ENCODE measurements at places on chromosomes 16 and 17.

DNA sequence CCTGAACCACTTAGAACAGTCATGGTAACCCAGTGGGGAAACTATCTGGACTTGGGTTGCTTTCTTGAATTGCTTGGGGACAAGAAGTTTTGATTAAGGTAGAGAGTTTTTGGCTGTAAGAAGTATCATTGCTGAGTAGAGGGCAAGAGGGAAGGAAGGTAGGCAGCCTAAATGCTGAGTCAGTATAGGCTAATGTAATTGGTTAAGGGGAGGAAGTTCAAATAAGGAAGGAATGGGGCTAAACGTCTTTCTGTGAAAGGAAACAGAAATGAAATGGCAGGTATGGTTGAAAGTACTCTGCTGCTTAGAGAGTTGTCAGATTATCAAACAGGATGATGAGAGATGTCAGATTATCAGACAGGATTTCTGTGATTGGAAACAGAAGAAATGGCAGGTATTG is 20.3 kb downstream of the KPNB1 start:
- no peak for DNase-seq

DNA sequence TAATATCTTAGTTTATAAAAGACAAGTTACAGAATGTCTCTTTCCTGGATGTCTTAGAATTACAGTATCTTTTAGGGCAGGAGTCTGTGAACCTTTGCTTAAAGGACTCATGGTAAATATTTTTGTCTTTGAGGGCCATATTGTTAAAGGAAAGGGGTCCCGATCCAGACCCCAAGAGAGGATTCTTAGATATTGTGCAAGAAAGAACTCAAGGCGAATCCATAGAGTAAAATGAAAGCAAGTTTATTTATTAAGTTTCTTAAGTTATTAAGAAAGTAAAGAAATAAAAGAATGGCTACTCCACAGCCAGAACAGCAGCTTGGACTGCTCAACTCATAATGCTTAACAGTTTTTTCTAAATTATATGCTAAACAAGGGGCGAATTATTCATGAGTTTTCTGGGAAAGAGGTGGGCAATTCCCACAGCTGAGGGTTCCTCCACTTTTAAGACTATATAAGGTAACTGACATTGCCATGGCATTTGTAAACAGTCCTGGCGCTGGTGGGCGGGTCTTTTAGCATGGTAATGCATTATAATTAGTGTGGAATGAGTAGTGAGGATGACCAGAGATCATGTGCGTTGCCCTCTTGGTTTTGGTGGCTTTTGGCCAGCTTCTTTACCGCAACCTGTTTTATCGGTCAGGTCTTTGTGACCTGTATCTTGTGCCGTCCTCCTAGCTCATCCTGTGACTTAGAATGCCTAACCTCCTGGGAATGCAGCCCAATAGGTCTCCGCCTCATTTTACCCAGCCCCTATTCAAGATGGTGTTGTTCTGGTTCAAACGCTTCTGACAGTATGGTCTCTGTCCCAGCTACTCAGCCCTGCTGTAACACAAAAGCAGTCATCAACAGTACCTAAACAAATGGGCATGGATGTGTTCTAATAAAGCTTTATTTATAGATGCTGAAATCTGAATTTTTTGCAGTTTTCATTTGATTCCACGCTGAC is 53.2 kb downstream of the BMERB1 start:
- DNase-seq: no peak

DNA sequence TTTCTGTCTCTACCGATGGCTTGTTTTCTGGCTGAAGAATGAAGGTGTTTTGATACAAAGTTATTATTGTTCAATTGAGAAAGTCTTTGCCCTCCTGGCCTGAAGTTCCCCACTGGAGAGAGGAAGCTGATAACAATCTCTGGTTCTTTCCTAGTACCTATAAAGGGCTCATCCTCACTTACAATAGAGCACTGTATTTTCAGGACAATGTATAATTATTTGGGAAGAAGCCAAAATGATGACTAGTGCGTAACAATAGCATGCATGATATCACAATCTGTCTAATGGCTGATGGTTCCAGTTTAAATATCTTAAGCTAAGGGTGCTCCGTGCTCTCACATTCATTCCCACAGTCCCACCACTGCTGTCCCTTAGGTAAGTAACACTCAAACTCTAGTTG is 230.7 kb downstream of the IRX3 start:
- DNase-seq: no peak

GRCh38 chr17:45149037-45149668 is 878 bp downstream of the HEXIM1 start:
- peak; percentile 83 for DNase-seq

DNA sequence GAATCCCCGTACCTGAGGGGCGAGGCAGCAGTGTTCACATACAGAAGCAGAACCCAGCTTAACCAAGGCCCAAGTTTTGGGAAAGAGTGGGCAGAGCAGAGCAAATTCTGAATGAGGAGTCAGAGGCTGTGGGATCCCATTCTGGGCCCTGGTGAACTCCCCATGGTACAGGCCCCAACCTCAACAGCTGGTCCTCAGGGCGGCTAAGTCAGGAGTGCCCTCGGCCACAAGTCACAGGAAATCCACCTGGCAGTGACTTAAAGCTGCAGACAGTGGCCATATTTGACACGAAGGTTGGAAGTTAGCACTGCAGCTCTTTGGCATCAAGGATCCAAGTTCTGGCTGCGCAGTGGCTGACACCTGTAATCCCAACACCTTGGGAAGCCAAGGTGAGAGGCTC is 237.1 kb downstream of the PARN start:
- no peak for DNase-seq

- no peak for DNase-seq
These were observed 130.4 kb downstream of the C16orf78 start for GRCh38 chr16:49504023-49504364.

DNA sequence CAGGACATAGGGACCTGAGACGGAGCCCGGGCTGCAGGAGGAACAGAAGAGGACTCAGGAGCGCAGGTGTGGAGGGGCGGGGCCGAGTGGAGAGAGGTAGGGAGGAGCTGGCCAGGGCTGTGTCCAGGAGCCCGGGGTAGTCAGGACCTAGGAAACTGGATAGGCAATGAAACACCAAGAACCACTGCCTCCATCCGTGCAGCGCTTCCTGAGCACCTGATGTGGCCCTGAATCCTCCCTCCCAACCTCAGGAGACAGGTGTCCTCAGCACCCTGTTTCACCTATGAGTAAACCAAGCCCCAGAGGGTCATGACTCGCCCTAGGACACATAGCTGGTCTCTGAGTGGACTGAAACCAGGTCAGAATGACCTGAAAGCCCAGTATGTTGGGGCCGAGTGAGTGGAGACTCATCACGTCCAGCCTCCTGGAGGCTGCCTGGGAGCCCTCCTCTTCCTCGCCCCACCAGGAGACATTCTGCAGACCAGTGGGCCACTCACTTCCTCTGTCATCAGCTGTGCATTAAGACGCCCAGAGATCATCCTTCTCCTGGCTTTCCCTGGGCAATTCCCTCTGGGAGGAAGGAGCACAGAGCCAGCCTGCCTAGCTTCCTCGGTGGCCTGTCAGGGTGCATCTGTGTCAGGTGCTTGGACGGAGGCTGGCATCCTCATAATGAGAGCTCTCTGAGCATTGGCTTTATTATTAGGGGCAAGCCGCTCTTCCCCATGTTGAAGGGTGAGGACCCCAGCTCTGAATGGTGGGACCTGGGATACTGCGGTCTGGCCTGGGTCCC is 72.8 kb downstream of the SCNN1B start:
- DNase-seq: no peak

DNA sequence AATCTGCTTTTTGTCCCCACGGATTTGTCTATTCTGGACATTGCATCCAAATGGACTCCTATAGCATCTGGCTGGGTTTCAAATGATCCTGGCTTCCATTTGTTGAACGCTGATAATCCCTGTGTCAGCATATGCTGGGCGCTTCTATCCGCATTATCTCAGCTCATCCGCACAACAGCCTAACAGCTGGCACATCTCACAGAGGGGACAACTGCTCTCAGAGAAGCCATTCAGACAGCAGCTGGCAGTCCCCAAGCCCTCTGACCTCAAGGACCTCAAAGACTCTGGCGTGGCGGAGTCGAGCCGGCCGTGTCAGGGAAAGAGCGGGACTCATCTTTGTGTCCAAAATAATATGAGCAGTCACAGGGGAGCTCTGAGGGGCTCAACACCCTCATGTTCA is 82.3 kb downstream of the NT5M start:
- DNase-seq: no peak

DNA sequence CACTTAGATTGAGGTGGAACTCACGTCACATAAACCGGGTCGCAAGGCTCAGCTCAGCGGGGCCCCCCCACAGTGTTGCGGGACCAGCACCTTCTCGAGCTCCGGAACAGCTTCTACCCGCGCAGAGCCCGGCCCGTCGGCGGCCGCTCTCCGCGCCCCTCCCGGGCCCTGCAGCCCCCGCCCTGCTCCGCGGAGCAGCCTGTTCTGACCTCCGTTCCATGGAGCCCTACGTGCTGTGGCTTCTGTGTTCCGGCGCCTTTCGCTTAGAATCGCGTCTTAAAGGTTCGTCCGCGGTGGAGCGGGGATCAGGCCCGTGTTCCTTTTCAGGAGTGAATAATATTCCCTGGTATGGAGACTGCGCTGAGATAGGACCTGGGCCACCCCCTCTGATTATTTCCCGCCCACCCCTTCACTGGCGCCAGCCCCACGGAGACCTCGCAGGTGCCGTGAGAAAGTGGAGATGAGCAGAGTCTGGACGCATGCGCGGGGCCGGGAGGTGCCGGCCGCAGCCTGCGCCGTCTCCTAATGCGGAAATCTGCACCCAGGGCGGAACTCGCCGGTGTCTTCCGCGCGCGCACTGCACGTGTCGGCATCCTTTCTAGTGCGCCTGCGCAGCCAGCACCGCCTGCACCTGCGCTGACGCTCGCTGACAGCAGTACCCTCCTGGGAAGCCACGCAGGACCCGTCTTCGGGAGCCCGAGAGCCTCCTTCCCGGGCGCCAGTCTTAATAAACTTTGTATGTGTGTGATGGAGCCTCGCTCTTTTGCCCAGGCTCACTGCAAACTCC is 30.9 kb downstream of the ZNF778 start:
- no peak for DNase-seq

- DNase-seq: no peak
These were observed 29.5 kb downstream of the SBK1 start for GRCh38 chr16:28321700-28322411.

- no peak for DNase-seq
These were observed 144.1 kb downstream of the SPECC1 start for GRCh38 chr17:20153231-20153630.

- DNase-seq: no peak
These were observed 33.4 kb downstream of the TRAF4 start for GRCh38 chr17:28777178-28777577.

DNA sequence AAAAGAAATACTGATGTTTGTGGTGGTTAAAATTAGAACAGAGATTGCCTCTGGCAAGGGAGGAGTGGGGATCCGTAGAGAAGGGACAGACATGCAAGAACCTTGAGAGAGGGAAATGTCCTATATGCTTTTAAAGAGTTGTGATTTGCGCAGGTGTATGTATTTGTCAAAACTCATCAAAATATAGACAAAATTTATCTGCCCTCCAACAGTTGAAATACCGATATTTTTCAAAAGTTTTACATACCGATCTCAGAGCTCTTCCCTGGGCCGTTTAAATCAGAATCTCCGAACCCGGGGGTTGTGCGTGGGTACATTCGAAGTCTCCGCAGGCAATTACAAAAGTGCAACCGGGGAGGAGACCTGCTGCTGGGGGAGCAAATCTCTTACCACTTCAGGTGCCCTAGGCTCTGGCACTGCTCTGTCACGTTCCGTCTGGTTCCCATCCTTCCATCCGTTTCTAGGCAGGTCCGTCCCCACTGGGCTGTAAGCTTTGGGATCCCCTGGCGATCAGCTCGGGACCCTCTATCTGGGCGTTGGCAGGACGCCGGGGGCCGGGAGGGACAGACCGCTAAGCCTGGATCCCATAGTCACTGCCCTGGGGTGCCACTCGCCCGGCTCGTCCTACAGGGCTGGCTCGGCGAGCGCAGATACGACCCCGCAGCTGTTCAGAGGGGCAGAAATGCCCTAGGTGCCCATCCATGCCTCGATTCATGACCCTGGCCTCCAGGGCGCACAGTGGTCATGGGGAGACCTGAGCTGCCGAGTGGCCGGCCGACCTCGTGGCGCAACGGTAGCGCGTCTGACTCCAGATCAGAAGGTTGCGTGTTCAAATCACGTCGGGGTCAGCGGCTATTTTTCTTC is 4.2 kb downstream of the BORCS6 start:
- DNase-seq: peak; percentile 78

DNA sequence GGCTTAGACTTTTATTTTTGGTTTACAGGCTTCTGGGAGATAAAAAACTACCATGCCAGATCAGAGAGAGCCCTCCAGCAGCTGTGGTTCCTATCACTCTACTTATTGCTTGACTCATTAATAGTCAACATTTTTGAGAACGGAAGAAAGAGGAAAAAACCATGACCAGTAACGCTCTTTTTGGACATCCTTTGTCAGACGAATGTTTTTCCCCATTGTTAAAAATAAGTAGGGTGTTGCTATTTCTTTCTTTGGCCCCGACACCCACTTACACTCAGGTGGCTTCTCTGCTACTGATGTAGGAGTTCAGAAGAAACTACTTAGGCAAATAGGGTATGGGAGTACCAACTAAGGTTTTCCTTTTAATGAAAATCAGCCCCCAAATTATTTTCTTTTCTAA is 27.5 kb downstream of the TVP23A start:
- DNase-seq: no peak

DNA sequence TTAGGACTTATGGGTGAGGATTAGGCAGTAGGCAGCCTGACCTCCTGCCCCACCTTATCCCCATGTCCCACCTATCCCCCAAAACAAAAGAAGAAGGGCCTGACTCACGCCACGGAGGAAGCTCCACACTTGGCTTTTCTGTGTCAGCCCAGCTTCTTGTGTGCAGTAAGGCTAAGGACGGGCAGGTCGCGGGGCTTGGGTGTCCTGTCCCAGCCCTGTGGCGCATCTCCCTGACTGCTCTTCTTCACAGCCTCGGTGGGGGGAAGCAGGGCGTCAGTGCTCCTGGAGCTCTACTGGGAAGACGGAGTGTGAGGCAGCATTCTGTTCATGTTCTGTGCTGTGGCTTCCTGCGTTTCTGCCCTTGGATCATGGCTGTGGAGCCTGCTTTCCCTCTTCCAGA is 34.6 kb upstream of the ALDH3A2 start:
- no peak for DNase-seq

DNA sequence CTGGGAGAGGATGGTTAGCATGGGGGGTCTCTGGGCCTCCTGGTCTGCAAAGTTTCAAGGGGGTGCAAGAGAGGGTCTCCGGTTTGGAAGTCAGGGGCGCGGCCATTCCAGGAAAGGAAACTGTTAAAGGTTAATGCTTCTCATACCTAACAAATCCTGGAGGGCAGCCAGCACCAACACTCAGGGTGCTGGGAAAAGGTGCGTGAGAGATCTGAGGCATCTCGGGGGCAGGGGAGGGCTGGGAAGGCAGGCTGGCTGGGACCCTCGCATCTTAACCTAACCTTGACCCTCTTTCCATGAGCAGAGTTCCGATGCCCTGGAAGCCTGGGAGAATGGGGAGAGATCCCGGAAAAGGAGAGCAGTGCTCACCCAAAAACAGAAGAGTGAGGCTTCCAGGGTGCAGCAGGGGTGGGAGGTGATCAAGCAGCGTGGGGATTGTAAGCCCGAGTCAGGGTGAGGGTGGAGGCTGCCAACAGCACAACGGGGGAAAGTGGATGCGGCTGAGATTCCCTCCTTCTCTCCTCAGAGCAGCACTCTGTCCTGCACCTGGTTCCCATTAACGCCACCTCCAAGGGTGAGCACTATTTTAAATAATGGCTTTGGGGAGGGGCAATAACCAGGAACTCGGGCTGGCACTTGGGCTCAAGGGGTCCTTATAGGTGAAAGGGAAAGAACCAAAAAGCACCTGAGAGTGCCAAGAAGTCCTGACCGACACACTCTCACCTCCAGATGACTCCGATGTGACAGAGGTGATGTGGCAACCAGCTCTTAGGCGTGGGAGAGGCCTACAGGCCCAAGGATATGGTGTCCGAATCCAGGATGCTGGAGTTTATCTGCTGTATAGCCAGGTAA is 996 bp downstream of the TNFSF13 start:
- DNase-seq: no peak

GRCh38 chr16:31110106-31111034 is 2.2 kb downstream of the BCKDK start:
- DNase-seq: no peak
